SK-N-SH (cell line): ENCODE measurements at places on chromosomes 5 and 9.

DNA sequence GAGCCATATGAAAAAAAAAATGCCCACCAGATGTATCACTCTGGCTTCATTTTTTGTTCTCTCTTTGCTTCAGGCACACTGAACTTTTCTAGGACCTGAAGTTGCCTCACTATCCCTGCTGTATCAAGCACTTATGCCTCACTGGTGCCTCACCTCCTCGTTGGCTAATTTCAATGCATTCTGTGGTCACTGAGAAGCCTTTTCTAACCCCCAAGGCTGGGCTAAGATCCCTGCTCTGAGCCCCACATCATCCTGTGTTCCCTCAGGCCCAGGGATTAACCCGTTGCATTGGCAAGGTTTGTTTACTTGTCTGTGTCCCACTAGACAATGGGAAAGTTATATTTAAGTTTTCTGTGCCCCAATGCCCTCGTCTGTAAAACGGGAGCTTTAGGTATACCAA, 362.7 kb downstream of the OSTF1 start:
- no peak for DNase-seq

GRCh38 chr5:150342583-150342982, 14.9 kb upstream of the TCOF1 start:
- DNase-seq, result no peak

GRCh38 chr5:126806-127205, 34.8 kb downstream of the PLEKHG4B start:
- no peak for DNase-seq

DNA sequence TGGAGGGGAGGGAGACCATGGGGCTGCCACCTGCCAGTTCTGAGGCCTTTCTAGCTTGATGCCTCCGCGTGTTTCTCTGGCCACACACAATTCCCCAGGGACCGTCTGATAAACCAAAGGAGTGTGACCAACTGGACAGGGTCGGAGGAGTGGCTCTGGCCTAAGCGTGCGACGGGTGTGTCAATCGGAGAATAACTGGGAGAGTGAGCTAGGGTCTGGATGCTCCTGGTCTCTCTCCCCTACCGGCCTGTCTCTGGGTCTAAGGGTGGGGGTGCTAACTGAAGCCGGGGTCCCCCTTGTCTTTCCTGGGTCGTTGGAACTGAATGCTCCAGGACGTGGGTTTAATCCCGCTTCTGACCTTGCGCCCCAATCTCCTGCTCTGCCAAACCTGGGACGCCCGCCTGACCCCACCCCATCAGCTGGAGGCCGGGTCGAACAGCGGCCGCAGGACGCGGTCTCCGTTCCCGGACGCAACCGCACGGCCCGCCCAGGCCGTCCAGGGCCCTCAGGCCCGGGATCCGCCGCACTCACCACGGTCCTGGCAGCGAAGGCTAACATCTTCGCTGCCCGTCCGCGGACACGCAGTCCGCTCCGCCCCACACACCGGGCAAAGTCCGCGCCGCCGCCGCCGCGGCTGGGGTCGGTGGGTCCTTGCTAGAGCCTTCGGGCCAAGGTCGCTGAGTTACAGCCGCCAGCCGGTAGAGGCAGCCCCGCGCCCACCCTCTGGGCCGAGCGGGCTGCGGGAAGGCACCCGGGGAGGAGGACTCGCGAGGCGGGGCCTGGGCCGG, 447 bp downstream of the CRAT start:
- no peak for DNase-seq

DNA sequence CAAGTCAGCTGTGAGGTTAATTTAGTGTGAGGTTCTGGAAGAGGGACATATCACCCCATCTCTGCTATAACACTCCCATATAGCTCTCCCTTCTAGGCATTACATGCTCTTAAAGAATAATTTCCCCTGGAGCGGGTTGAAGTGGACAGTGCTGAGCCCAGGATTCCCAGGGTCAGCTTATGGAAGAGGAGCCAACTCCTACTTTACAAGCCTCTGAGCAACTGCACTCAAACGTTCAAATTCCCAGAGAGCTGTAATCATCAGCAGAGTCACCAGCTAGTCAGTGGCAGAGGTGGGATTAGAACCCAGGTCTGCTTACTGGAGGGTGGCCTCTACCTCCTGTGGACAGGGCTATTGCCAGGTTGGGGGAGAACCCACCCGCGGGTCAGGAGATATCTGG, 1.4 kb downstream of the NEURL1B start:
- no peak for DNase-seq

DNA sequence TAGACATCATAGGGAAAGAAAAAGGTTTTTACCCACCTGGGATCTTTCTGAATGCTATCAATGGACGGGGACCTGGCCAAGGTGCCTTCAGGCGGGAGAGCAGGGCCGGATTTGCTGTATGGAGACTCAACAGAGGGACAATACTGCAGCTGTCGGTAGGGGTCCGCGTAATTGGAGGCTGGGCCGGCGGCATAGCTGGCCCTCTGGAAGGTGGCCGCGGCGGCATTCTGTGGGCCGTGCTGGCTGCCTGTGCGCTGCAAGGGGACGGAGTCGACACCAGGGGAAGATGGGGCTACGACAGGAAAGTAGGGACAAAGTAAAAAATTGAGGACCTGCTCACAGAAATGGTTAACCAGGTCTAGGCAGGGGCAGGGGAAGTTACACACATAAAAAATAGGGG, 557.9 kb downstream of the CTNND2 start:
- no peak for DNase-seq

DNA sequence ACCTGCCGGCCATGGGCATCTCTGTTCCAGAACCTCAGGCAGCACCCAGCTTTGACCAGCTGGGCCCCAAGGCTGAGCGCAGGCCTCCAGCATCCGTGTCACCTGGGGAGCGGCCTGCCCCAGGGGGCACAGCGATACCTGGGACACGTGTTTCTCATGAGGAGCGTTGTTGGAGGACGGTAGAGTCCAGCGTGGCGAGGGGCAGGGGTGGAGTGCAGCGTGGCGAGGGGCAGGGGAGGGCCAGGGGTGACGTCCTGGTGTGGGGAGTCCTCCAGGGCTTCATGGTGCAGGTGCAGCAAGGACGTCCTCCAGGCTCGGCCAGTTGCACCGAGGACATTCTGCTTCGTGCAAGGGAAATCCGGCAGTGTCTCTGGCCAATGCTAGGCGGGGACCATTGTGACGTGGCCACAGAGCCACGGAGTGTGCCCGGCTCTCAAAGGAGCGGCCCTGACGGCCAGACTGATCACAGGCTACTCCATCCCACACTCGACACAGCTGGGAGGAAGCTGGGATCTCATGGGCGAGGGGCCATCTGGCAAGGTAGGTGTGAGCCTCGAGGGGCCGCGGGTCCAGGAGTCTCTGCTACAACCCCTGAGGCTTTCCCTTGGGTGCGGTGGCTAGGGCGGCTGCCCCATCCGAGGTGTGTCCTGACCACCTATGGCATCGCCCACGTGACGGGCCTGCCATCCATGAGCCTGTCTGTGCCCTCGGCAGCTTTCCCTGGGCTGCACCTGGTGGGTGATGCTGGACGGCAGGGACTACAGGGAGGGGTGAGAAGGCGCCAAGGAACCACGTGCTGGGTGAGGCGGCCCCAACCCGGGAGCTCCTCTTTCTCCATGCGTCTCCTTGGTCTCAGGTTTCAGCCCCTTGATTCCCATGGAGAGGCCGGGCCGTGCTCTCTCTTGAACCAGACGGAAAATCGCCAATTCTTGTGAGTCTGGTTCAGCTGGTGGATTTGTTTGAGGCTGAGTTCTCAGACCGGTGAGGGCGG, 33.8 kb downstream of the SLC9A3 start:
- DNase-seq, result no peak

GRCh38 chr9:133701321-133701980, 36.7 kb downstream of the SARDH start:
- no peak for DNase-seq

DNA sequence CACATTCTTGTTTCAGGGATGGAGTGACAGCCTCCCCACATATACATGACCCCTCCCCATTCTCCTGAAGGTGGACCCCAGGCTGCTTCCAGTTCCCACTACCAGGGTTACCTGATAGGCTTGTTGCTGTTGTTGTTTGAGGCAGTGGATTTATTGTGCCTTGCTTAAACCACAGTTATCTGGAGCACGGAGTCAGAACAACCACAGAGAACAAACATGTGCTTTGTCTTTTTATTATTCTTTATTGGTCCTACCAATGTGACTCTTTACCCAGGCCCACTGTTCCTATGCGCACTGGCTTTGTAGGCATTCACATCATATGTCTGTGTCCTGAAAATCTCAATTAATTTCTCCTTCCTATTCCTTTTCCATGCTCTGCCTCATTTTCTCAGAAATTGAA, 41.2 kb upstream of the IPPK start:
- DNase-seq, result no peak

- DNase-seq, result no peak
Observed at GRCh38 chr9:130409246-130409645, 35.5 kb upstream of the ASS1 start.

DNA sequence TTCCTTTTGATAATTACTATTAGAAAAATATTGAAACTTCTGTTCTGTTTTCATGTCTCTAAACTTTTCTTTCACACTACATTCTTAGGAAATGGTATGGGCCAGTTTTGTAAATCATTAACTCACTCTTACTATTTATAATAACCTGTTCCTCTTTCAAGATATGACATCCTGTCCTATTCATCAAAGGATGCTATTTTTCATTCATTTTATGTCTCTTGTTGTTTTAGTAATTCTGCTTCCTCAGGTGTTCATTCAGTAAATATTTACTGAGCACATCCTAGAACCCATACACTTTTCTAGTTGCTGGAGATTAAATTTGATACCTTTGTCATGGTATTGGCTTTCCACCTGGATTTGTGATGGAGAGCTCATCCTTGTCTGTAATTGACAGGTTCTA, 58.0 kb downstream of the GDA start:
- DNase-seq, result no peak

DNA sequence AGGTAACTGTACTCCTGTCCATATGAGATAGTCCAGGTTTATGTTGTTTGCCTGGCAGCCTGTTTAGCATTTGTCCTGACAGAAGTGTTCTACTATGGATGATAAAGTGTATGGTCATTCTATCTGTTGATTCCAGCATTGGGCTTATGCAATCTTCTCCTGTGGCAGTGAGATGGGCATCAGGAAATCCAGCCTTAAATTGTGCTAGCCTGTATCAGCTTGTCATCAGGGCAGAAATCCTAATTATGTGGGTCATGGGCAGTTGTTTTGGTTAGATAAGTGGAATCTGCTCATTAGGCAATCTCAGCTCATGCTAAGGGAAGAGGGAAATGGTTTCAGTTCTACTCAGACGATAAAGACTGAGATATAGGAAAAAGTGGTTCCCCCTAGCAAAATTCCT, 247.4 kb upstream of the CHD1 start:
- DNase-seq, result no peak

- no peak for DNase-seq
Observed at GRCh38 chr5:145510324-145510723, 324.8 kb downstream of the PRELID2 start.

GRCh38 chr5:96636046-96636445, 26.1 kb upstream of the CAST start:
- no peak for DNase-seq
